MV-4-11 (cell line): ENCODE measurements at places on chromosomes 13 and 19.

- no peak for DNase-seq
Observed at GRCh38 chr19:44151491-44151890, 10.1 kb downstream of the ZNF234 start.

DNA sequence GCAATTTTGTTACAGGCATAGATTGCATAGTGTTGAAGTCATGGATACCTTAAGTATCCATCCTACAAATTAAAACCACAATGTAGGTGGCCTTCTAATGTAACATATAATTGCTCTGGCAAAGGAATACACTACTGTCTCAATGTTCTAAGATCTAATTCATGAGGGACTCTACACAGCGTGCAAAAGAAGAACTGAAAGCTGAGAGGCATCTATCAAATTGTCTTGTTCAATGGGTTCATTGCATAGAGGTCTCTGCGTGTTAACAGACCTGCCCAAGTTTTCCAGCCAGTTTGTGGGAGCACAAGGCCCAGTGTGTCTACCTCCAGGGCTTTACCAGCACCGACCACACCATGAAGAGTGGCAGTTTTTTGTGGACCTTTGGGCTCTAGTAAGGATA is 451.4 kb downstream of the ITGBL1 start:
- peak; percentile 1 for DNase-seq

GRCh38 chr13:41004875-41005693 is 14.0 kb downstream of the ELF1 start:
- peak; percentile 96 for DNase-seq

- no peak for DNase-seq
Observed at GRCh38 chr13:111911121-111911720, 155.7 kb upstream of the SOX1 start.

- DNase-seq, result no peak
Observed at GRCh38 chr13:33271759-33272158, 13.8 kb downstream of the STARD13 start.

GRCh38 chr13:40994581-40995230 is 24.4 kb downstream of the ELF1 start:
- DNase-seq, result no peak

- peak; percentile 61 for DNase-seq
Observed at GRCh38 chr19:1423436-1424191, 14.6 kb upstream of the RPS15 start.

DNA sequence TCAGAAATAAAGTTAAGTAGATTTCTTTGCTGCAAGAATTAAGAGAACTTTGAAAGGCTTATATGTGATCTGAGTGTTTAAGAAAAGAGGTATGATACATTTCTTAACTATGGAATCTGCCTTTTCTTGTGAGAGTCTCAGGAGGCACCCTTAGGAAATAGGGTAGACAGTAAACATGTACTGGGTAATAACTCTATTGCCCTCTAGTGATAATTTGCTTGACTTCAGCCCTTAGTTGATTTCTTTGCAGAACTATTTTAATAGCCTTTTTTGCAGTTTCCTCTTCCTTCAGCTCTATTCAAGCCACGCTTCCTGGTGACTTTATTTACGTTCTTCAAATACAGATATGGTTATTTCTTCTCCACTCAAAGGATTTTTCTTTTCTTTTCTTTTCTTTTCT is 37.0 kb upstream of the CCNA1 start:
- DNase-seq, result peak; percentile 83

DNA sequence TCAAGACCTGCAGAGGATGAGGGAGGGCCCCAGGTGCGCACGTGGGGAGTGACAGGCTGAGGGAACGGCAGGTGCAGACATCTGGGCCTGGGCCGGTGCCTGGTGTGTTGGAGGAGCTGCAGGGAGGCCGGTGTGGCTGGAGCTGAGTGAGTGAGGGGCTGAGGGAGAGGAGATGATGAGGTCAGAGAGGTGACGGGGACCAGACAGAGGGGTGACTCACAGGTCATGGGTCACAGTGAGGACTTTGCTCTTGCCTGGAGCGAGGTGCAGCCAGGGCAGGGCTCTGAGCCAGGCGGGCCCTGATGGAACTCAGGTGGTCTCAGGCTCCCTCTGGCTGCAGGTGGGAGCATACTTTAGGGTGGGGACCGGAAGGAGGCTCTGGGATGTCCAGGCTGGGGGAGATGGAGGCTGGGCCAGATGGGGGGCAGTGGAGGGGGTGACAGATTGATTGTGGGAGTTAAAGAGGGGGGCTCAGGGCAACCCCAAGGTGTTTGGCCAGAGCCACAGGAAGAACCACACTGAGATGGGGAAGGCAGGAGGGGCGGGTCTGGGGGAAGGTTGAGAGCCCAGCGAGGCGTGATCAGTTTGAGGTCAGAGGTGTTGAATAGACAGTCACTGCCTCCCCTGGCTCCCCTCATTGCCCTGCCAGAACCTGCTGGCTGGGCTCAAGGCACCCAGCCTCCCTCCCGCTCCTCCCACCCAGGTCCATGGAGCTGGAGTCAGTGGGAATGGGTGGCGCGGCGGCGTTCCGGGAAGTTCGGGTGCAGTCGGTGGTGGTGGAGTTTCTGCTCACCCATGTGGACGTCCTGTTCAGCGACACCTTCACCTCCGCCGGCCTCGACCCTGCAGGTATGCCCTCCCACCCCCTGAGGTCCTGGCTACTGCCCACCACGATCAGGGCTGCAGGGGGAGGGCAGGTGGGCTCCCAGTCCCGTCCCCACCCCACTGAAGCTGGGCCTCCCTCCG is 8.4 kb downstream of the ARHGAP33 start:
- DNase-seq, result no peak

- no peak for DNase-seq
Observed at GRCh38 chr13:28246891-28247290, 108.5 kb downstream of the PAN3 start.

- DNase-seq, result no peak
Observed at GRCh38 chr19:3276341-3276799, 51.9 kb downstream of the CELF5 start.

DNA sequence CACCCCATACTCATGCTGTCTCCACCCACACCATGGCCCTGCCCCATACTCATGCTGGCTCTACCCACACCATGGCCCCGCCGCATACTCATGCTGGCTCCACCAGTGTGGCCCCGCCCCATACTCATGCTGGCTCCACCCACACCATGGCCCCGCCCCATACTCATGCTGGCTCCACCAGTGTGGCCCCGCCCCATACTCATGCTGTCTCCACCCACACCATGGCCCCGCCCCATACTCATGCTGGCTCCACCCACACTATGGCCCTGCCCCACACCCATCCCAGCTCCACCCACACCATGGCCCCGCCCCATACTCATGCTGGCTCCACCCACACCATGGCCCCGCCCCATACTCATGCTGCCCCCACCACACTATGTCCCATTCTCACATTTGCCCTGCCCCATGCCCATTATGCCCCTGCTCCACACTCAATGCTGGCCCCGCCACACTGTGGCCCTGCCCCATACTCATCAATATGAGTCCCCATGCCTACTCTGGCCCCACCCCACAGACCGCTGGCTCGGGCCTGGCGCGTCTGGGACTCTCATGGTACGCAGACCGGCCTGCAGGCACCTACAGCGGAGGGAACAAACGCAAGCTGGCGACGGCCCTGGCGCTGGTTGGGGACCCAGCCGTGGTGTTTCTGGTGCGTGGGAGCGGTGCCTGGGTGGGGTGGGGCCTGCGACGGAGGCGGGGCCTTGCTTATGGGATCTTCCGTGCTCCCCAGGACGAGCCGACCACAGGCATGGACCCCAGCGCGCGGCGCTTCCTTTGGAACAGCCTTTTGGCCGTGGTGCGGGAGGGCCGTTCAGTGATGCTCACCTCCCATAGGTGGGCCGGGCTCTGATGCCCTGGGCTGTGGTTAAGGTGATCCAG is 3.7 kb upstream of the ARHGAP45 start:
- DNase-seq, result peak; percentile 72

DNA sequence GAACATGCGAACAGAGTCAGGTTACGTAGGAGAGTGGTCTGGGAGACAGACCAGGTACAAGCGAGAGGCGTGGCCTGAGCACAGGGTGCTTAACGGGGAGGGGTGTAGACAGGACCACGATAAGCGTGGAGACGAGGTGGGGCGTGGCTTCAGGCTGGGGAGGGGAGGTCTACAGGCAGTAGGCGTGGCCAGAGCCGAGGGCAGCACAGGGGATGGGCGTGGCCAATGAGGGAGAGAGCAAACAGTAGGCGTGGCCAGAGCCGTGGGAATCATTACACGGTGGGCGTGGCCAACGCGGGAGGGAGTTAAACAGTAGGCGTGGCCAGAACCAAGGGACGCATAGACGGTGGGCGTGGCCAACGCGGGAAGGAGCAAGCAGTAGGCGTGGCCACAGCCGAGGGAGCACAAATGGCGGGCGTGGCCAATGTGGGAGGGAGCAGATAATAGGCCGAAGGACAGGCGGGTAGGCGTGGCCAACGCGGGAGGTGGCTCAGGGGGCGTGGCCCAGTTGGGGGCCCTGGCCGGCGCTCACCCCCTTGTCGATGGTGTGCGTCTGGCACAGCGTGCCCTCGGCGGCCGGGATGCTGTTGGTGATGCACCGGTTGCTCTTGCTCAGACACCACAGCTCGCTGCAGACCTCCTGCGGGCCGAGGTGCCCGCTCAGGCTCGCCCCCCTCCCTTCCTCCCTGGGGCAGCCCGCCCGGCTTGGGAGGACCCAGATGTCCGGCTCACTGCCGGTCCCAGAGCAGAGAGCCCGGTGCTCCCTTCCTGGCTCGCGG is 15.2 kb upstream of the MYO1F start:
- DNase-seq, result peak; percentile 47

DNA sequence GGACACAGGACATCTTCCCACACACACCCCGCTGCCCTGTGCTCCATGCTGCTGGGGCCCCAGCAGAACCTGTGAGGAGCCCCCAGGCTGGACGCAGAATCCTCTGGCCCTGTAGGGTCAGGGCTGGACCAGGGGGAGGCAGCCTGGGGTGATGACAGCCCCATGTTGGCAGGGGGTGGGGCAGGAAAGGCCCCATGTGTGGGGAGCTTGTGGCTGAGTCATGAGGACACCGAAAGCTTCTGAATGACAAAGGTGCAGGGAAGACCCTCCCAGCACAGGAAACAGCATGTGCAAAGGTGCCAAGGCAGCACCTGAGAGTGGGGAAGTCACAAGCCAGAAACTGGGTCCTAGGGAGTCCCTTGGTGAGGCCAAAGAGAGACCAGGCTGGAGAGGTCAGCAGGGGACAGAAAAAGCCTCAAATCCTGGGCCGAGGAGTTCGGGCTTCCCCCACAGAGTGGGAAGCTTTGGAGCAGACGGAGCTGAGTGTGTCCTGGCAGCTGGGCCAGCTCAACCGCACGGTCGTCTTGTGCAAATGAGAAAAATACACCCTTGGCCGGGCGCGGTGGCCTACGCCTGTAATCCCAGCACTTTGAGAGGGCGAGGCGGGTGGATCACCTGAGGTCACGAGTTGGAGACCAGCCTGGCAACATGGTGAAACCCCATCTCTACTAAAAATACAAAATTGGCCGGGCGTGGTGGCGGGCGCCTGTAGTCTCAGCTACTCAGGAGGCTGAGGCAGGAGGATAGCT is 17.5 kb downstream of the ATP8B3 start:
- no peak for DNase-seq

DNA sequence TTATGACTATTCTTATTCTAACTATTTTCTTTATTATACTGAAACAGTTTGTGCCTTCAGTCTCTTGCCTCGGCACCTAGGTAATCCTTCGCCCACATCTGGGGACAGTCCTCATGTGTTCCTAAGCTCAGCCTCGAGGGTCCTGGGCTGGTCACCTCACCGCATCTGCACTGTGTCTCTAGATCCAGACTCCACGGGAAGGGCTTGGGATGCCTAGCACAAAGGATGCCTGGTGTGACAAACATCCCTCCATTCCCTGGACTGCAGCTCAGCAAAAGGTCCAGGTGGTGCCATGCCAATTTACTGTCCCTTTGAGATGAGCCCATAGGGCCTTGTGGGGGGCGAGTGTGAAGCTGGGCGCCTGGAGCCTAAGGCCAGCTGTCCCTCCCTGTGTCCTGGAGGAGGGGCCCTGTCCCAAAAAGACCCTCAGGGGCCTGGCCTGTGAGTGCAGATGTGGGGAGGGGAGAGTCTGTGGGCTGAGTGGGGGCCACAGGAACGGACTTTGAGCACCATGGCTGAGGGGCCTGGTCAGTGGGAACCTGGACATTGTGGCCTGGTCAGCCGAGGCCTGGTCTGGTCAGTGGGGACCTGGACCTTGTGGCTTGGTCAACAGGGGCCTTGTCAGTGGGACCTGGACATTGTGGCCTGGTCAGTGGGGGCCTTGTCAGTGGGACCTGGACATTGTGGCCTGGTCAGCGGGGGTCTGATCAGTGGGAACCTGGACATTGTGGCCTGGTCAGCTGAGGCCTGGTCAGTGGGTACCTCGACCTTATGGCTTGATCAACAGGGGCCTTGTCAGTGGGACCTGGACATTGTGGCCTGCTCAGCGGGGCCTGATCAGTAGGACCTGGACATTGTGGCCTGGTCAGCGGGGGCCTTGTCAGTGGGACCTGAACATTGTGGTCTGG is 45.1 kb upstream of the TPM4 start:
- DNase-seq, result no peak

- DNase-seq, result no peak
Observed at GRCh38 chr19:43798546-43799409, 3.5 kb downstream of the LYPD5 start.

DNA sequence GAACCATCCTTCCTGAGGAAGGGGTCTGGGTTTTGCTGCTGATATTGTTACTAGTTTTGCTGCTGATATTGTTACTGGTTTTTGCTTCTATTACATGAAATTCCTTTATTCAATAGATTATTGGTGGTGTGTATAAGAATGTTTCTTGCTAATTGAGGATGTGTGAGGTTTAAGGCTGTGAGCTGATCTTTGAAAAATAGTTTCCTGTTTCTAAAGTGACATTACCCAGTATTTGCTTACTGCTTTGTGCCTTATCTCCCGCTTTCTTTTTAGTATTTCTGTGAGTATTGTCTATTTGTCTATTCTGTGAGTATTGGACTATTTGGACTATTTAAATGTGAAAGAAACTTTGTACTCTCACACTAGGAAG is 38.2 kb upstream of the C1QTNF9 start:
- DNase-seq, result no peak
